ENCODE measurements at places on chromosomes 12 and 14. TPM values are rescaled to one million over a fixed set of nuclear protein-coding genes. Genes with fewer than 3 reads are reported as not detected.

Gene KRT79
- not detected for total RNA-seq

Gene MSI1
- total RNA-seq, result under 0.01 TPM

Gene KRT80
- not detected for total RNA-seq

Gene PRPH
- total RNA-seq, result not detected

Data from melanocyte of skin (primary cell).